ENCODE measurements at places on chromosomes 6 and 20.

DNA sequence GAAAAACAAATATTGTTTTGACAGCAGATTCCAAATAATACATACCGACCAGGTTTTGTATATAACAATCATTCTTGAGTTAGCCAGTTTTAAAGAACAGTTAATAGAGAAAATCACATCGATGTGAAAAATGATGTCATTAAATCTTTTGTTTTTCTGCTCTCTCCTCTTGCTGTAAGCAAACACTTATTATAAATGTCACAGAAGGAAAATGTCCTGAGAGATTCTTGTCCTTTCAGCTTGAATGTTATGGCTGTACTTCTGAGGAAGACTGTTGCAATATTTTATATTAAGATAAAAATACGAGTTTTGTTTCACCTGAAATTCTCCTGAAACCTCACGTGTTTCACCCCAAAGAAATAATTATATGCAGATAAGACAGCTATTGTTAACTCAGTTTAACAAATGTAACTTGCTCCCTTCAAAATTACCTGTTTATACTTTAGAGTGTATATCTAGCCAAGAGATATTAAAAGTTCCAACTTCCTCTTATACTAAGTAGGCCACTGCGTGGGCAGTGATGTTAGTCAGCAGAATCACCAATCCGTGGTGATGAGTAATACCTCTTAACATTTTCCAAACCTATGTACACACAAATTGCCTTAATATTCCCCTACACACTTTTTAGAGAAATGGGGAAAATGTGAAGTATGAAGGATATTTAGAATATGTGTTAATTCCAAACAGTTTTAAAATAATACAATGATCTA is 1111.4 kb upstream of the CITED2 start:
- DNase-seq = no peak

GRCh38 chr6:118387921-118388701 is 160.0 kb upstream of the PLN start:
- no peak for DNase-seq

DNA sequence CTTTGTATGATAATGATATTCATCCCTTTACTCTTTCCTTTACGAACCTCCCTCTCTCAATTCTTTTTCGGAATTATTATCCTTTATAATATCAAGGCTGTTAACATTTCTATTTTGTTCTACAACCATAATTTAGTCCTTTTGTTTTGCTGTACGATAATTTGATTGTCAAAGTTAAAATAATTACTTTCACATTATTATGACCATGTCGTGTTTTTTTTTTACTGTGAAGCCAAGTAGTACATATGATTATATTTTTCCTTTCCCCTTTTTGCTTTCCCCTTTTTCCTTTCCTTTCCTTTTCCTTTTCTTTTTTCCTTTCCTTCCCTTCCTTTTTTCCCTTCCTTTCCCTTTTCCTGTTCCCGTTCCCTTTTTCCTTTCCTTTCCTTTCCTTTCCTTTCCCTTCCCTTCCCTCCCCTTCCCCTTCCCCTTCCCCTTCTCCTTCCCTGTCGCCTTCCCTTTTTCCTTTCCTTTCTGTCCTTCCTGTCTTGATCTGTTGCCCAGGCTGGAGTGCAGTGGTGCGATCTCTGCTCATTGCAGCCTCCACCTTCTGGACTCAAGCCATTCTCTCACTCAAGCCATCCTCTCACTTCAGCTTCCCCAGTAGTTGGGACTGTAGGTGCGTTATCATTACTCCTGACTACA is 19.5 kb downstream of the CD2AP start:
- DNase-seq = no peak

DNA sequence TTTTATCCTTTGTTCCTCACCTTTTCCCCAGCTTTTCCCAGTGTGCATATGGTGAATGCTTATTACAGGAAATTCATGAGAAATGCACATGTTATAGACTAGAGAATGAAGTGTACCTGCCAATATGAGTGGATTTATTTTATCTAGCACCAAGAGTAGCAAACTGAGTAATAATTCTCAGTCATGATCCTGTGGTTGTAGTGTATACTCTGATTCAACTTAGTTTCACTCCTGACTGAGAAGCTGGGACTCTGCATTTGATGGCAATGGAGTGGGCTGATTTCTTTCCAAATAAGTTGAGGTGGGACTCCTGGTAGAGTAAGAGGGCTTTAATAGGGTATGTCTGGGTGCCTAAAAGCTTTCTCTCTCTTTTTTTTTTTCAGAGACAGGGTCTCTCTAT is 4.0 kb downstream of the ABT1 start:
- no peak for DNase-seq

DNA sequence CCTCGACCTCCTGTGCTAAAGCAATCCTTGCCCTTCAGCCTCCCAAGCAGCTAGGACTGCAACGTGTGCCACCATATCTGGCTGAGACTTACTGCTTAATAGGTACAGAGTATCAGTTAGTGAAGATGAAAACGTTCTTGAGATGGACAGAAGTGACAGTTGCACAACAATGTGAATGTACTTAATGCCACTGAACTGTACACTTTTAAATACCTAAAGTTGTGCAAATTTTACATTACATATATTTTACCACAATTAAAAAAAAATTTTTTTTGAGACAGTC is 25.9 kb downstream of the NUDT3 start:
- no peak for DNase-seq

GRCh38 chr6:107488174-107488874 is 1.6 kb upstream of the SOBP start:
- no peak for DNase-seq

GRCh38 chr6:118134736-118135135 is 227.7 kb downstream of the SLC35F1 start:
- no peak for DNase-seq

- peak; percentile 40 for DNase-seq
Observed at GRCh38 chr6:33692760-33693158, 18.7 kb downstream of the UQCC2 start.

DNA sequence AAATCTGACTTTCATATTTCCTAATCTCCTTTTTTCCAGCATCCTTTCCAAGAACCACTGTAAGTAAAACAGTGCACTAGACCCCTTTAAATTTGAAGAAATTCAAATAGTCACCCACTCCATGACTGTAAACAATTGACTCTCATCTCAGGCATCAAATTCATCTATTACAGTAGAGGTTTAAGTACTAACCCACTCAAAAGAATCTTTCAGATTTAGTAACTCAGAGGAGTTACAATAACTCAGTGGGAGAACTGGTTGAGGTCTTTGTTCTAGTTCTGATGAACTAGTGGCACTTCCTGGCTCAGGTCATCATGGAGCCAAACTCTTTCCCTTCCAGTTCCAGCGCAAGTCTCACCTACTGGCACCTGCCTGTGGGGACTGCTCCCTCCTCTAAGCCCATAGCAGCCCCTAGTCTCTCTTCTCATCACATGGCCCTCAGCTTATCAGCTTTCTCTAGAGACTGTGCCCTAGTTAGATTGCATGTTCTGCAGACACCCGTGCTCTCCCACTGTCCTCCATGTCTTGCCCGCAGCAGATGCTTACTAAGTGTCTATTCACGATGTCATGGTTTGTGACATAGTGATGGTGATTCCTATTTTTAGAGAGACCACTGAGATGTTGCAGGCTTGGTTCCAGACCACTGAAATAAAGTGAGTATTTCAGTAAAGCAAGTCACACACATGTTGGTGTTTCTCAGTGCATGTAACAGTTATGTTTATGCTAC is 196.2 kb downstream of the TBC1D7 start:
- no peak for DNase-seq

DNA sequence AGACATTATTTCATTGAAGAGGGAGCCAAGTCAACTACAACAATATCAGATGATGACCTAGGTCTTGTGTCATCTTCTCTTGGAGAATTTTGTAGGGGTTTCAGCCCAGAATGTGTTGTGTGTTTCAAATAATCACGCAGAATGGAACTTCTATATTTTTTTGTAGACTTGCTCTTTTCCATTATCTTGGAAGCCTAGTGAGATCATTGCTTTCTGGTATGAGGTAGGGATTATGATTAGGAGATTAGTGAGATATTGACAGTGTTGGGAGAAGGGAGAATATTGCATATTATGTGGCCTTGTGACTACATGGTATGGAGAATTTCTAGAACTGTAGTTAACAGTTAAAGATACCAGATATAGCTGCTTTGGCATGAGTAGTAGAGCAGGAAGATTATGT is 423.6 kb upstream of the PLCB4 start:
- no peak for DNase-seq

DNA sequence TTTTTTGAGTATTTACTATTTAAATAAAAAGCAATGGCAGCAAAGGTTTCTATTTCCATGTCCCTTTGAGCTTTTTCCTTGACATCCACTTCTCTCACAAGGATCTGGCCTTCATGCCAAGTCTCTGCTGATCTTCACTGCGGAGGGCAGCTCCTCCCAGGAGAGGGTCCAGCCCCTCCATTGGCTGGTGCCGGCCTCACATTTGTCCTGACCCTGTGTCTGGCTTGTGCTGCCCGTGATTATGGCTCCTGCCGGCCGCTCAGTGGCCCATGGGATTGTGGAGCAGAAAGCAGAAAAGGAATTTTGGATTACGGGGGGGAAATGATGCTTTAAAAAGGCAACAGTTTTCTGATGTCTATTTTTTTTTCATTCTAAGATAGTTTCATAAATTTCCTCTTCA is 31.2 kb upstream of the PDE7B start:
- no peak for DNase-seq

DNA sequence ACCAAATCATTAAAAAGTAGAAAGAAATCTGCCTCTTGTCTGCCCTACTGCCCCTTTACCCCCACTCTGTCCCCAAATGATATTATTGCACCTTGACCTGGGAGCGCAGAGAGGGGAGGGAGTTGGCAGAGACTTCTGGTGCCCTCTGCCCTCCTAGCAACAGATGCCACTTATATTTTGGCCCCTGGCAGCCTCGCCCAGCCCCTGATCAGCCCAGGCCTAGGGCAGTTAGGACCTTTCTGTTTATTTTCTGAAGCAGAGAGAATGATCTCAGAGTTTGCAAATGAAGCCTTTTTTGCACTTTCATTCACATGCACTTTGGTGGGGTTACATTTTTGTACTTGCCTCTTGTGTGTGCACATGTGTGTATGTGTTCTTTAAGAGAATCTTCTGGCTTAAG is 8.4 kb upstream of the SGK2 start:
- no peak for DNase-seq

GRCh38 chr6:139370283-139370998 is 4.0 kb downstream of the CITED2 start:
- no peak for DNase-seq

GRCh38 chr6:159461998-159462397 is 231.0 kb downstream of the SOD2 start:
- DNase-seq = no peak

DNA sequence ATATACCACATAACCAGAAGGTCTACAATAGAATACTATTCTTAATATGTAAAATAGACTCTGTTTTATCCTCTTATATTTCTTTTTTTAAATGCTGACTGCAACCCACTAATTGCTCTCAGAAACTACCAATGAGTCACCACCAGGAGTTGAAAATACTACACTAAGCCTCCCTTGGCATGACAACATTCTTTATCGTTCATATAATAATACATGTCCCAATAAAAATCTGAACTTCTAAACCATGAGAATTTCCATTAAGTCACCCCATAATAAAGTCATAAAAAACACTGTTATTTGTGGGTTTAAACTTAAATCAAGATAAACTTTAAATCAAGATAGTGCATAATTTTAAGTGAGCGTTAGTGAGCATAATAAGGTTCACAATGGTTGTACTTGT is 4.2 kb downstream of the HACE1 start:
- DNase-seq = no peak

DNA sequence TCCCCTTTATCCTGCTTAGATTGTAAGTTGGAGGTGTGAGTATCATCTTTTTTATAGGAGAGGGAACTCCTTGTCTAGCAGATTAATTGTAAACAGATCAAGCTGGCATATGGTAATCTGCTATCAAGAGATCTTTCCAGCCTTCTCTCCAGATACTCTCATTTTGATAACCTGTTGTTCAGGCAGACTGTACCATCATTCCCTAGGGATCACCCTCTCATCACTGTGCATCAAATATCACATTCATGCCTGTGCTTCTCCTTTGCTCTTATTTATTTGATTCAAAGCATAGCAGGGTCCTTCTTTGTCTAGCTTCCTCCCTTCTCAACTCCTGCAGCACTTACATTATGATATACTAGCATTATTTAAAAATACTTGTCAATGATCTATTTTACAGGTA is 73.8 kb downstream of the LRRC1 start:
- no peak for DNase-seq

- DNase-seq = no peak
Observed at GRCh38 chr6:134534708-134535149, 216.8 kb upstream of the SGK1 start.

GRCh38 chr6:167444602-167445346 is 119.9 kb downstream of the TTLL2 start:
- DNase-seq = no peak

DNA sequence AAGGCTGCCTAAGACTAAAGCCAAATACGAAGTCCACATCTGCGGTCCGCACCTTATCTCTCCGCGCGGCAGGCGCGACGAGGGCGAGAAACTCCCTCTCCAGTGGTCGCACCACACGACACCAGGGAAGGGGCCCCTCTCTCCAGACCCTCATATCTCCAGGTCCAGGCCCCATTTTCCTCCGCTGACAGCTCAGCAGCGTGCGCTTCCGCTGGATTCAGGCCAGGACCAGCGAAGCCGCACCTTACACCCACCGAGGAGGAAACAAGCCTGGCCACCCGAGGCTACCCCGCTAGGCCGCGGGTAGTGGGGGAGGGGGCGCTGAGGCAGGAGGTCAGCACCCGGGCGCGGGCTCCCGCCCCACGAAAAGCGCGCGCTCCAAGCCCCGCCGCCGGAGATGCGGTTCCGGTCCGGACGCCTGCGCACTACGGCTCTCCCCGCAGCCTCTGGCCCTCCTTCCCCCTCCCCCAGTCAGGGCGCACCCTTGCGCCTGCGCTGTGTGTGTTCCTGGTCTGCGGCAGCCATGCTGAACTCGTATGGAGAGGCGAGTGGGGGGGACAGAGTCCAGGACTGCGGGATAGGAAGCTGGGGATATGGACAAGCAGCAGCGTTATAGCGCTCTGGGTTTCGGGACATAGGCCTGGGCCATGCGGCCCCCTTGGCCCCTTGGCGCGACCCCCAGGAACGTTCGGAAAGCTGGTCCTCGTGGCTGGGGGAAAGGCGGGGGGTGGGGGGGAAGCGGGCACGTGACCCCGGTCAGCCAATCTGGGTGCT is at the start of gene BRD2:
Gene BRD2, plus strand, starts transcription at position 502 of the 774 bp plus-strand sequence. CDS start 4,305 bp downstream, outside the sequence.
- DNase-seq = peak; percentile 92

DNA sequence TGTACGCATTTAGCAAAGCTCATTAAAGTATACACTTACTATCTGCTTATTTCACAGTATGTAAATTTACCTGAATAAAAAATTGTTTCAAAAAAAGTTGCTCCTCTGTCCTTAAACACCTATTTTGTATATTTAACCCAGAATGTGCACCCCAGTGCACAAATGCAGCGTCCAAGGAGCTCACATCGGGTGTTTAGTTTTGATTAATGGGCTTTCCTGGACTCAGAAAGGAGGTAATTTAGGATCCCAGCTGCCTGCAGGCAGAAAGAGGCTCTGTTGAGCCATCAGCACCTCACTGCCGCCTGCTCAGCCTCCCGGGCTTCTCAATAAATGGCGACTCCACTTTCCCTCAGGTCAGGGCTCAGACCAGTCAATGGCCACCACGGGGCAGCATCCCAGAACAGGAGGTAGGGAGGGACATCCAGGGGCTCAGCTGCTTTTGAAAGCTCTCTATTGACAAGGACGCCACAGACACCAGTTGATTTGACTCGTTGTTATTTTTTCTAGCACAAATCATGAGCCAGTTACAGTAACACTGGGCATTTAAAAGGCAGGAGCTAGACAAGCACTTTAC is 70.2 kb upstream of the TBC1D7 start:
- no peak for DNase-seq

Measured in activated CD8-positive, alpha-beta memory T cell treated with anti-CD3 and anti-CD28 coated beads for 1 hour (primary cell).